Right kidney (tissue), 9 donors: ENCODE measurements at places on chromosomes 6 and 20.

- DNase-seq, result no peak
These were observed 59.2 kb upstream of the SNX9 start for GRCh38 chr6:157763904-157764177.

DNA sequence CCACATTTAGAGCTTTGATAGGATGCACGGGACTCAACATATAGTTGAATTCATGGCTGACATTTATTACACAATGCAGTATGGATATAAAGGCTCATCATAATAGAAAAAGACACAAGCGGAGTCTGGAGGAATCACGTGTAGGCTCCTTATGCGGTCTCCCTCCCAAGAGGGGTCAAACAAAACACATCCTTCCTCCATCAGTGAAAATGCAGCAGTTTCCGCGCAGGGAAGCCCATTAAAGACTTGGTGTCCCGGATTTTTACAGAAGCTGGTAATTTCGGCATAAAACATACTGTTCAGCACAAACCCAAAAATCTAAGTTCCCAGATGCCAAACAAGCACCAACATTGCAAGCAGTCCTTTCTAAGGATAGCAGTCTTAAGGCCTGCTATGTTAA, 1.1 kb downstream of the USP45 start:
- peak; percentile 12 for DNase-seq

GRCh38 chr6:161838306-161839035, 564.6 kb upstream of the AGPAT4 start:
- peak; percentile 58 for DNase-seq

- no peak for DNase-seq
These were observed 30.4 kb upstream of the PI16 start for GRCh38 chr6:36924131-36924530.

- no peak for DNase-seq
These were observed 6.4 kb upstream of the NCOA7 start for GRCh38 chr6:125784365-125784764.

- DNase-seq, result no peak
These were observed 3.0 kb downstream of the TCEA2 start for GRCh38 chr20:64065974-64066343.

- DNase-seq, result no peak
These were observed 125.2 kb upstream of the PMEPA1 start for GRCh38 chr20:57835074-57835452.

- DNase-seq, result no peak
These were observed 66.6 kb upstream of the FAM184A start for GRCh38 chr6:119145111-119145510.

- no peak for DNase-seq
These were observed 343.6 kb downstream of the FRK start for GRCh38 chr6:115717062-115717461.

DNA sequence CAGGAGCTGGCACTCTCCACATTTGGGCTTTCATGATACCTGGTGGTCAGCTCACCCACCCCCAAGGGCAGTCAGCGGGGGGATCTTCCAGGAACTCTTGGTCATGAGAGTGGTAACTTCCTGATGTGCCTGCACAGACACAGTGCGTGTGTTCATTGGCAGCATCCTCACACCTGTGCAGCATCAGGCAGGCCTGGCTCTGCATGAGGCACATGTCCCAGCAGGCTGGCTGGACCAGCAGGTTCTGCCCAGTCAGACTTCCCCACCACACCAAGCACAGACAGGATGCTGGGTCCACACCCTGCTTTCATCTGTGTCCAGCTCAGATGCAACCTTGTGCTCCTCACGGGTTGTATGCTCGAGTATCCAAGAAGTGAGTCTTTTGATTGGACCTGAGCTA, 15.7 kb upstream of the UNC93A start:
- DNase-seq, result no peak

DNA sequence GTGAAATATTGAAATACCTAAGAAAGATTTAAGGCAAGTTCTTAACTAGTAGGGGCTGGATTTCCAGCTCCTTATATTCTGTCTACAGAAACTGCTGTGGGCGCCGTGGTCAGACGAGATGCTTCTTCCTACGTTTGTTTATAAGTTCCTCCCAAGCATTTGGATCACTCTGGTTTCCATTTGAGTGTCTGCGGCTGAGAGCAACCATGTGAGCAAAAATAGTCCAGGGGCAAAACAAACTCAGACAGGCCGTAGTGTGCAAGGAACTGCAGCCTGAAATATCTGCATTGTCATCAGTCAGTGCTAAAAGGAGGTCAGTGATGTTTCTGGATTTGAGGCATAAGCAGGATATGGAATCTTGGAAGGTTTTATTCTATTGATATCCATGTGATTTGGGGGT, 485.9 kb upstream of the JAG1 start:
- DNase-seq, result no peak

DNA sequence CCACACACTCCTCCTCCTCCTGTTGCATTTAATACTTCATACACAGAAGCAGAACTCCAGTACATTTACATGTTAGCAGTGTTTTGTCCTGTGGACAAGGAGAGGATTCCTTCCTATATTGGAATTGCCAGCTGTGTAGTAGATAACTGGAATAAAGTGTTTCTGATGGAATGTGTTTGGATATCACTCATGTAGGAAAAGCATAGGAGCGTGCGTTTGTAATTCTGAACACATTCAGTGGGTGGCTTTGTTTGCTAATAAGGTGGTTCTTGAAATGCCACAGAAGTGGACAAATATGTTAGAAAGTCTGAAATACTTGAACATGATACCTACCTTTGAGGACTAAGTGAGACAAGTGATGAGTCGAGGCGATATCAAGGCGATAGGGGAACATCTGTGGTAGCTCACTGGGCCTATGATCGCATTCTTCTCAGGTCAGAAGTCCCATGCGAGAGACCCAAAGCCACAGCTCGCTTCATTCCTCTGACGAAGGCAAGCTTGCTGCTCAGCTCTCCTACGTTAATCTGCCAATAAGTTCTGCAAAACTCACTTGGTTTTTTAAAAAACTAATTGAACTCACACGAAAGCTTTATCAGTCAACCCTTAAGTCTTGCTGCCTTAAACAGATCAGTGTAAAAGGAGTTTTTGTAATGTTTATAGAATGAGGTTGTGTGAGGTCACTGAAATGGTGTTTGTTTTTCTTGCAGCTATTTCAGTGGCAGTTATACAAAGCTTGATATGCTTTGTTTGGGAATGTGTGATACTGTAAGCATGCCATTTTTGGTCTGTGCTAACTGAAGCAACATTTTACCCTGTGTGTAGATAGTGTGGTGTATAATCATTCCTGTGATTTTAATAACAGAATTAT, 159.9 kb downstream of the SOX4 start:
- DNase-seq, result no peak

GRCh38 chr6:31465718-31466117, 32.2 kb upstream of the MICB start:
- no peak for DNase-seq

DNA sequence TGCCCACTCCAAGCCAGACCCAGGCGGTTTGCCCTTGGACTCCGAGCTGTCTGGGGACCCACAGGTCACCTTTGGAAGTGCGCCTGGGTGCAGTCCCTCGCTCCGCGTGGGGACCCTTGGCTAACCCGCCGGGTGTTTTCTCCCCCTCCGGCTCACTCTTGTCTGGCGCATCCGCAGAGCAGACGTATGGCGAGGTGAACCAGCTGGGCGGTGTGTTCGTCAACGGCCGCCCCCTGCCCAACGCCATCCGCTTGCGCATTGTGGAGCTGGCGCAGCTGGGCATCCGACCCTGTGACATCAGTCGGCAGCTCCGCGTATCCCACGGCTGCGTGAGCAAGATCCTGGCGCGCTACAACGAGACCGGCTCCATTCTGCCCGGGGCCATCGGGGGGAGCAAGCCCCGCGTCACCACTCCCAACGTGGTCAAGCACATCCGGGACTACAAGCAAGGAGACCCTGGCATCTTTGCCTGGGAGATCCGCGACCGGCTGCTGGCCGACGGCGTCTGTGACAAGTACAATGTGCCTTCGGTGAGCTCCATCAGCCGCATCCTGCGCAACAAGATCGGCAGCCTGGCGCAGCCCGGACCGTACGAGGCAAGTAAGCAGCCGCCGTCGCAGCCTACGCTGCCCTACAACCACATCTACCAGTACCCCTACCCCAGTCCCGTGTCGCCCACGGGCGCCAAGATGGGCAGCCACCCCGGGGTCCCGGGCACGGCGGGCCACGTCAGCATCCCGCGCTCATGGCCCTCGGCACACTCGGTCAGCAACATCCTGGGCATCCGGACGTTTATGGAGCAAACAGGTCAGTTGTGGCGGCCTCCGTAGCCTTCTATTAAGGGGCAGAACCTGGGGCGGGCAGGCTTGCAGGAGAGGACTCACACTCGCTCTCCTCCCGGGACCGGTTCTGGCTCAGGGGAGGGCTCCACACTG, 1.1 kb downstream of the PAX1 start:
- DNase-seq, result no peak

- no peak for DNase-seq
These were observed 18.7 kb upstream of the PRIM2 start for GRCh38 chr6:57298741-57299140.

DNA sequence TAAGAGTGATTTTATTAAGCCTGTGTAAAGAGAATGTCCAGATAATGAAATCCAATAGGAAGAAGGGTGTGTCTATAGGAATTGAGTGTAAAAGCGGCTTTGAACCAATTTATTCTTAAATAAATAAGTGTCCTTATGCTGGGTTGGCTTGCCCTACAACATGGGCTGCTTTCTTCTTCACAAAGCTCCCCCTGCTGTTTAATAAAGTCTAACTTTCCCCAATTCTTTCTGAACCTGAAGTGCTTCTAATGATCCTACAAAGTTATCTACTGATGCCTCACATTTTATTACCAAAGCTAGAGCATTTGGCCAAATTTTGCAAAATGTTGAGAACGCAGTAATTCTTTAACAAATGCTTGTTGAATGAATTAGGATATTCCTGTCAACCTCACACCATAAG, 36.3 kb upstream of the SIRT5 start:
- DNase-seq, result no peak

GRCh38 chr20:46073443-46073842, 16.3 kb downstream of the NCOA5 start:
- DNase-seq, result no peak

GRCh38 chr6:33017694-33018353, 8.4 kb upstream of the HLA-DOA start:
- no peak for DNase-seq

- no peak for DNase-seq
These were observed 13.5 kb upstream of the PNRC1 start for GRCh38 chr6:89066940-89067646.

GRCh38 chr6:131948692-131949619, 2.2 kb downstream of the CCN2 start:
- no peak for DNase-seq

DNA sequence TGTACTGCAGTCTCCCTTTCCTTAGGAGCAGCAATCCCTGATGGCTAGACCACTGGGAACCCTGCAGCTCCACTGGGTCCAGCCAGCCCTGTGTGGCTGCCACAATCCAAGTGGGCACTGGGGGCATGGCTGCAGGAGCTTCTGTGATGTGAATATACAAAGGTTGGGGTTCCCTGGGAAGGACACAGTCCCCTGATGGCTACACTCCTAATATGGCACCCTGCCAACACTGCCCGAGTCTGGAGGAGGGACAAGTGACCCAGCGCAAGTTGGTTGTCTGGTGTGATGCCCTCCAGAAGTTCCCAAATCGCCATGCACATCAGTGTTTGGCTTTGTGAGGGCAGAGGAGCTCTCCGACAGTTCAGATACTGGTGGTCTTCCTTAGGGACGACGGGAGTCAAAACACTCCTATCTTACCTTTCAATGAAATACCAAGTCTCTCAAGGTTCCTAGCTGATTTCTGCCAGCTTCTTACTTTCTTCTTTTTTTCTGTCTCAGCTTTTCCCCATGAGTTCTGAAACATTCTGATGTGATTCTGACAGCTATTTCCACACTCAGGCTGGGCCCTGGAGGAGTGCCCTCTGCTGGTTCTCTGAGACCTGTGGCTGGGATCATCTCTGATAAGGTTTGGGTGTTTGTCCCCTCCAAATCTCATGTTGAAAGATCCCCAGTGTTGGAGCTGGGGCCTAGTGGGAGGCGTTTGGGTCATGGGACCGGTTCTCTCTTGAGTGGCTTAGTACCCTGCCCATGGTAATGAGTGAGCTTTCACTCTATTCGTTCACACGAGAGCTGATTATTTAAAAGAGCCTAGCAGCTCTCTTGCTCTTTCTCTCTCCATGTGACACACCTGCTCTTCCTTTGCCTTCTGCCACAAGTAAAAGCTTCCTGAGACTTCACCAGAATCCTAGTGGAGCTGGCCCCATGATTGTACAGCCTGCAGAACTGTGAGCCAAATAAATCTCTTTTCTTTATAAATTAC, 15.5 kb upstream of the ZFP57 start:
- DNase-seq, result no peak

- DNase-seq, result no peak
These were observed 102.3 kb upstream of the FRMD1 start for GRCh38 chr6:168181316-168181715.

DNA sequence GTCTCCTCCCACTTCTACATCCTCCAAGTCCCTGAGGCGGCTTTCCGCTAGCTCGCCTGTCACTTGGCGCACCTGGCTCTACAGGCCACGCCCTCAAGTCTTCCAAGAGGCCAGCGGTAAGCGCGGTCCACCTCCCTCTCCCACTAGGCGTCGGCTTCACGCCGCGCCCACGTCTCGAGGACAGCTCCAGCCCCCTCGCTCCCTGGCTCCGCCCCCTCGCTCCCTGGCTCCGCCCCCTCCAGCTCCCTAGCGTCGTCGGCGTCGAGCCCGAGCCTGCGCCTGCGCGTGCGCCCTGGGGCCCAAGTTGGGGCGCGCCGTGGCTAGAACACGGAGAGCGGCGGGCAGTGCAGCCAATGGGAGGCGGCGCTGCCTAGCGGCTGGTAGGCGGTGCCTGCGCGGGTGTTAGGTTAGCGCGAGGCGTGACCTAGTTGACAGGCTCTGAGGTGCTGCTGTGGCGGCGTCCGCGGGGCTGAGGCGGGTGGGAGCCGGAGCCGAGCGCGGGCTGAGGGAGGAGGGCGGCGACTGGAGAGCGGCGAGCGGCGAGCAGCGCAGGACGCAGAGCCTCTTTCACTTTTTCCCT, at the start of gene MACROD2:
Gene MACROD2 (plus strand): TSS at position 431 of the 580 bp plus-strand sequence.
- peak; percentile 89 for DNase-seq

- no peak for DNase-seq
These were observed 218.3 kb downstream of the HTR1B start for GRCh38 chr6:77245026-77245425.

DNA sequence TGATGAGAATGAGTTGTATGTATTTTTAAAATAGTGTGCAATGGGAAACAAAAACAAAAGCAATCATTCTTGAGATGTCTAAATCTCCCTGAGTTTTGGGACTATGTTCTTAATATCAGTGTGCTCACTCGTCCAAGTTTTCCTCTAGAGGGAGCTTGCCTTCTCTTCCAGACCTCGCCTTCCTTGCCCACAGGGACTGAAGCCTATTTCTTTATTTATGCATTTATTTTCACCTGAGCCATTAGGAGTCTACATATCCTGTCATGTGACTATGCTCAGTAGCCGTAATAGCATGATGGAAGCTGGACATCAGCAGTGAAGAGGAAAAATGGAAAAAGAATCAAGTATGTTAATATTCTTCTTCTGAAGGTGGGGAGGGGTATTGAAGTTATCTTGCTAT, 131.2 kb downstream of the SH3BGRL2 start:
- DNase-seq, result no peak
